ENCODE measurements at places on chromosomes 6 and 20.
A peak's percentile ranks its signal among the peaks of the same experiment; 100 is the strongest.

- no peak for DNase-seq
These were observed 234.1 kb upstream of the BMP2 start for GRCh38 chr20:6533351-6533750.

DNA sequence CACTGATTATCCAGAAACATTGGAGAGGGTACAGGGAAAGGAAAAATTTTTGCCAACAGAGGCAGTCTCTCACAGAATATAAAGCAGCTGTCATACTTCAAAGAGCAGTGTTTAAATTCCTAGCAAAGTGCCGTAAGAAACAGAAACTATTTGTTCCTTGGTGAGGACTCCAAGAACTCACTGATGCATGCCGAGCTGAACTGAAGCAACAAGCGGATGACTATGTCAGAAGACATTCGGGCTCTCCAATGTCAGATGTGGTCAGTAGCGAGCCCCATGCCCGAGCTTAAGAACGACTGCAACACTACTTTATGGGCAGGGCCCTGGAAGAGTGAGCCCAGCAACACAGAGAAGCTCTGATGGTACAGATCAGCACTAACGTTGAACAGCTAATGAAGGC is 54.7 kb downstream of the OR2B6 start:
- DNase-seq = no peak

DNA sequence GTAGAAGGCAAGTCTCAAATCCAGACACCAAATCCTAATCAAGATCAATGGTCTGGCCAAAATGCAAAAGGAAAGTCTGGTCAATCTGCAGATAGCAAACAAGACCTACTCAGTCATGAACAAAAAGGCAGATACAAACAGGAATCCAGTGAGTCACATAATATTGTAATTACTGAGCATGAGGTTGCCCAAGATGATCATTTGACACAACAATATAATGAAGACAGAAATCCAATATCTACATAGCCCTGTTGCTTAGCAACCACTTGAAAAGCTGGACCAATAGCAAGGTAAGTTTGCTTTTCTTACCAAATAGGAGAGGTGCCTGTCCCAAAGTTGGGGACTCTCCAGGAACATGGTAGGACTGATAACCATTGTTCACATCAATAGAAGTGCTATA is 2.0 kb downstream of the SEMG2 start:
- DNase-seq = no peak

DNA sequence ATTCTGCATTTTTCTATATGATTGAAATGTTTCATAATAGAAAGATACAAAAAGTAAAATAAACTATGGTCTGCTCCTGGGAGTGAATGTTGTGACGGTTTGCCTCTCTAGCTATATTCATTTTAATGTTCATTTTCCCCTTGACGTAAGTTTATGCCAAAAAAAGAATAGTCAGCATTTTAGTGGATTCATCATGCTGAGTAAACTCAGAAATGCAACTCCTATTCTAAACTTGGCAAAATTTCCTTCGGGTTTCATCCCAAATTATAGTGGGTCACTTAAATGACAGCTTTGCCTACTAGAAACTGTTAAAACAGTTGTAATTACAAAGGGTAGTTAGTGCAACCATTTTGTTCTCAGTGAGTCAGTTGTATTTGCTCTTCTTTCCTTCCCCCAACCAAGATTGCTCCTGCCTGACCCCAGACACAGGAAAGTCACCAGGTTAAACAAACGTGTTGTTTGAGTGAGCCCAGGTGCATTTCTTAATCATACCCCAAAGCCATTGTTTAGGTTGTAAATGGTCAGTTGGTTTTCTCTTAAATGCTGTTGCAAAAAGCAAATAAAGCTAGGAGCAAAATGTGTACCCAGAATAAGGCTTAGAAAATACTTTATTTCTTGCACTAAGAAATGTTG is 482.3 kb upstream of the SOX4 start:
- no peak for DNase-seq

GRCh38 chr20:59819496-59820203 is 113.8 kb downstream of the SYCP2 start:
- DNase-seq = no peak

GRCh38 chr6:40545954-40546353 is 41.2 kb downstream of the LRFN2 start:
- DNase-seq = no peak

DNA sequence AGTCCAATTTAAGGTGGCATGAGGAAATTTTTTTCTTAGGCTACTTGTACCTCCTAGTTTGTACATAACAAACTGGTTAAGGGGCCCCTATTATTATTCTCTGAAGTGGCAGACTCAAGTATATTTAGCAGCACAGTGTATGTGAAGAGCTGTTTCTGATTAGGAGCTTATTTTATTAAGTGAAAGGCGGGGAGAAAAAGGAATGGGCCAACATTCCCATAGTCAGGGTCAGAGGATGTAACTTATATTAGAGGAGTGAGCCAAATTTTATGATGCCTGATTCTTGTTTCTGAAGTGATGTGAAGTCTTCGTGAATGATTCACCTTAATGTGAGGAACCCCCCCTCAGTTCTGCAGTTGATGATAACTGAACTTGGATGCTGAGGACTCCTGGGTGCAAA is 2.8 kb downstream of the HECA start:
- DNase-seq = no peak

GRCh38 chr20:13526551-13526950 is 112.2 kb downstream of the TASP1 start:
- no peak for DNase-seq

DNA sequence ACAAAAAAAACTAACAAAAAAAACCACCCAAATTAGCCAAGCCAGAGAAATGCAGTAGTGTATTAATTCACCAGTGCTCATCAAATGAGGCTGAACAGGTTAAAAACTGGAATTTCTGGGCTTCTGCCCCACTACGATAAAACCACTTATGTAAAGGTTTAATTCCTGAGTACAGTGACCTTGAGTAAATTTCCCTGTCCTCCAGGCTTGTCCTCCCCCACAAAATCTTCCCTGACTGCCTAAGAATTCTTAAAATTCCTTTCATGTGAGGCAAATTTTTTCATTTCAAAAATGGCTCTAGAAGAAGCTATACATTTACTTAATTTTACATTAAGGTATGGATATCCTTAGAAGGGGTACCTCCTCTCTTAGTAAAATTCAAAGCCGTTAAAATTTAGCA is 80.1 kb upstream of the ID4 start:
- DNase-seq = no peak

DNA sequence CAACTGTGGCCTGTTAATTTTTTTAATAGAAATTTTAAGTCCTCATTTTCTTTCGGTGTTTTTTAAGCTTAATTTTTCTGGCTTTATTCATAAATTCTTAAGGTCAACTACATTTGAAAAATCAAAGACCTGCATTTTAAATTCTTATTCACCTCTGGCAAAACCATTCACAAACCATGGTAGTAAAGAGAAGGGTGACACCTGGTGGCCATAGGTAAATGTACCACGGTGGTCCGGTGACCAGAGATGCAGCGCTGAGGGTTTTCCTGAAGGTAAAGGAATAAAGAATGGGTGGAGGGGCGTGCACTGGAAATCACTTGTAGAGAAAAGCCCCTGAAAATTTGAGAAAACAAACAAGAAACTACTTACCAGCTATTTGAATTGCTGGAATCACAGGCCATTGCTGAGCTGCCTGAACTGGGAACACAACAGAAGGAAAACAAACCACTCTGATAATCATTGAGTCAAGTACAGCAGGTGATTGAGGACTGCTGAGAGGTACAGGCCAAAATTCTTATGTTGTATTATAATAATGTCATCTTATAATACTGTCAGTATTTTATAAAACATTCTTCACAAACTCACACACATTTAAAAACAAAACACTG is 10.1 kb downstream of the HFE start:
- DNase-seq = no peak

DNA sequence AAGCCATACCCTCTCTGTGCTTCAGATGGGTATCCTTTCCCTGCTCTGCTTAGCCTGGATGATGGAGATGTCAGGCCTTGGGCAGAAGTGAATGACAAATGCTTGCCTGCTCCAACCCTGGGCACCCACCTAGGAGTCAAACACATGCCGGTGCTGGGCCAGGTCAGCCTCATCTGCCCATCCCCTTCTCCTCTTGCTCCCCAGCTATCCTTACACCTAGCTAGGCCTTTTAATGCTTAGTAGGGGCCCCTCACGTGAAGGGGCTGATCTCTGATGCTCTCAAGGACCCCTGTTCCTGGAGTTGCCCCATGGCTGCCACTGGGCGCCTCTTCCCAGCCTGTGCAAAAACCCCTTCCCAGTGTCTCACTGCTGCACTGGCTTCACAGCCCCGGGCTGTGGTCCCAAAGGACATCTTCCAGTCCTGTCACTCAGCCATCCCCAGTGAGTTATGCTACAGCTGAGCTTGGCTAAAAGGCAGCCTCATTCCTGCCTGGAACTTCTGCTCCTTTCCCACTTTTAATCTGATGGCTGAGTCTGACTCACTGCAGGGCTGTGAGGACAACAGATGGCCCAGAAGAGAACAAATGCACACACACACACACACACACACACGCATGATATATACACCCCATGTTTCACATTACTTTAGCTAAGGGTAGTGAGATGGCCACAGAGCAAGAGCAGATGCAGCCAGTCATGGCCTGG is 12.8 kb upstream of the SDCBP2 start:
- no peak for DNase-seq

DNA sequence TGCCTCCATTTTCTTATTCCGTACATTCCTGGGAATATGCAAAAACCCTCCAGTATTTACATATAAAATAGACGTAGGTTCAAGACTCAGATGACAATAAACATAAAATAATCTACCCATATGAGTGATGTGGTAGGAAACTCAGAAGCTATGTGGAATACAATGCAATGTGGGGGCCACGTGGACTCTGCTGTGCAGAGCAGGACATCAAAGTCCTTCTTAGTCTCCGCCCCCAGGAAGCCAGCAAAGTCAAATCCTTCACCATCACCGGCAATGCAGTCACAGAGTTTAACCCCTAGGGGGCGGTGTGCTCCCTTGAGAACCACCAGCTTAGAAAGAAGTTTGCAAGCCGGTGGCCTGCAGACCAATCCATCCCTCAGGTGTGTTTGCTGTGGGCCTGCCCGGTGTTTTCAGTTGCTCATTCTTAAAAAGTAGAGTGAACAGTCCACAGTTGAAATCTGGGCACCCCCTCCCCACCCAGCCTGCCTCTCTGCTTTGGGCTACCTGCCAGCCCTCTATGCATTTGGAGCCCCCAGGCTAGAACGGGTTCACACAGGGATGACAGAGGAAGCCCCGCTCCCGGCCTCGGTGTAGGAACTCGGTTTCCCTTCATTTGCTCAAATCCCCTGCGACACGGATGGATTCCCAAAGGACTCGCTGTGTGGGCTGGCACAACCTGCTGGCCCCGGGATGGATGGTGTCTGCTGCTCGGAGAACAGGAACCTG is 59.9 kb downstream of the SULF2 start:
- DNase-seq = peak; percentile 53

GRCh38 chr6:8549074-8549790 is 113.9 kb upstream of the SLC35B3 start:
- DNase-seq = no peak

- no peak for DNase-seq
These were observed 62.4 kb downstream of the NCOA7 start for GRCh38 chr6:125853168-125853567.

- no peak for DNase-seq
These were observed 16.7 kb downstream of the SS18L1 start for GRCh38 chr20:62160253-62160652.

GRCh38 chr20:19860737-19861136 is 102.7 kb downstream of the RIN2 start:
- no peak for DNase-seq

- no peak for DNase-seq
These were observed 17.9 kb downstream of the PNRC1 start for GRCh38 chr6:89098461-89098860.

- DNase-seq = no peak
These were observed 260.2 kb upstream of the IRAK1BP1 start for GRCh38 chr6:78607189-78607588.

DNA sequence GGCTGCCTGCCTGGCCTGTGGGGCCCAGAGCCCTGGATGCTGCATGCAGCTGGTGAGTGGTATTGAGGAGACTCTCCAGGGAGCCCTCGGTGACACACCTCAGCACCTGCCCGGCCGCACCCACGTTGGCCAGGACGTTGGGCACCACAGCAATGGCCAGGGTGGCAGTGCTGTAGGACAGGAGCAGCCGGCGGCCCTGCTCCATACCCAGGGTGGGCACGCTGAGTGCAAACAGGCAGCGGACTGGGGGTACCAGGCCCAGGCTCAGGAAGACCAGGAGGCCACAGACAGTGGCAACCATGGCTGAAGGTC is 4.7 kb downstream of the OCSTAMP start:
- no peak for DNase-seq

GRCh38 chr6:111162504-111162903 is 75.2 kb downstream of the SLC16A10 start:
- DNase-seq = no peak

- DNase-seq = no peak
These were observed 9.4 kb downstream of the NR2E1 start for GRCh38 chr6:108175176-108175591.
